ENCODE measurements at places on chromosomes 2 and 18.

DNA sequence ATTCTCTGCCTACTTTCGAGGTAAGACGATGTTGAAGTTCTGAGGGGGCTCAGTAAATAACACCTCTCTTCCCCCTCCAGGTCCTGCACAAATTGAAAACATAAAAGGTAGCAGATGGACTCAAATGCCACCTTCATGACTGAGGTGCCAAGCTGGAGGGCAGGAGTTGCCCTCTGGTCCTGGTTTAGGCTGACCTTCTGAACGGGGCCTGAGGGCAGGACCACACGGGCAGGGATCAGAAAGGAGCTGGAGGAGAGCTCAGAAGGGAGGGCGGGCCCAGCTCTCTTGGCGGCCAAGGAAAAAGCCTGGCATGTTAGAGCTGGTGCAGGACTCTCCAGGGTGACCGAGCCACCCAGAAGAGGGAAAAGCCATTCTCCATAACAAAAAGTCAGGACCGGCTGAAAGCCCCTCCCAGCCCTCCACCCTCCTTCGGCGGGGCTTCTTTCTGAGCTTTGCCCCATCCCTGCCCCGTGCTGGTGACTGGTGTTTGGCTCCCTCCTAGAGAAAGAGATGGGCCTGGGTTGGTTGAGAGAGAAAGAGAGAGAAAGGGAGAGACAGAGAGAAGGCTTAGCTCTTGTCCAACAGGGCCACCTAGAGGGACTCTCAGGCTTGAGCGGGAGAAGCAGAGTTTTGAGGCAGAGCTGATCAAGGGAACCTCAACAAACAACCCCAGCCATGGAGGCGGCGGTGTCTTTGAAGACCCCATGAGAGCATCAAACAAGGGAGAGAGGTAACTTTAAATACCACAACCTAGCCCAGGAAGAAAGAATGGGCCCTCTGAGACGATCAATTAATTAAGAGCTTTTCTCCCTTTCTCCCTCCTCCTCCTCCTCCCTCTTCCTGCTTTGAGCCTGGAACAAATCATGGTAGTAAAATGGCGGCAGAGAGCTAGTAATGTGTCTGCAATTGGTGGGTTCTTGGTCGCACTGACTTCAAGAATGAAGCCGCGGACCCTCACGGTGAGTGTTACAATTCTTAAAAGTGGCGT, 50.8 kb downstream of the WIPF1 start:
- no peak for DNase-seq

DNA sequence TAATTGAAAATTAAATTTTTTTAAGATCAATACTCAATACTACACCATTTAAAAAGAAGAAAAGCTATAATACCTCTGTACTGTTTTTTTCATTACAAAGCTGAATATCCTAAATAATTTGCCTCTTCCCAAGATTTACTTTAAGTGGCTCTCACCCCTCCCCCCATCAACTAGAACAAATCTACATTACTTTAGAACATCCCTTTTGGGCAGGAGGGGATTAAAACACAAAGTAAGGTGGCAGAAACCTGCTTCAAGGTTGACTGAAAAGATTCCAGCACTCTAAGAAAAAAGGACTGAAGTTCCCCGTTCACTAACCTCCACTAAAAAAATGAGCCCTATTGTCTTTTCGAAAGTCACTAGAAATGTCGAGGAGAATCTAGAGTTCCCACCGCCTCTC, 42.3 kb downstream of the SLC38A11 start:
- no peak for DNase-seq

GRCh38 chr2:215328066-215328465, 16.2 kb downstream of the ATIC start:
- DNase-seq = no peak

- no peak for DNase-seq
Measured at GRCh38 chr2:46540496-46541331, 61.3 kb downstream of the TMEM247 start.
